T-helper 17 cell (primary cell): ENCODE measurements at places on chromosomes 6 and 20.

- DNase-seq, result no peak
Measured at GRCh38 chr6:168616816-168617765, 176.1 kb downstream of the SMOC2 start.

- no peak for DNase-seq
Measured at GRCh38 chr6:4804095-4804494, 27.9 kb downstream of the CDYL start.

GRCh38 chr6:13076575-13076974, 251.8 kb downstream of the TBC1D7 start:
- no peak for DNase-seq

- DNase-seq, result no peak
Measured at GRCh38 chr6:4606821-4607704, 169.1 kb upstream of the CDYL start.

- no peak for DNase-seq
Measured at GRCh38 chr6:128368213-128368944, 152.0 kb downstream of the PTPRK start.

DNA sequence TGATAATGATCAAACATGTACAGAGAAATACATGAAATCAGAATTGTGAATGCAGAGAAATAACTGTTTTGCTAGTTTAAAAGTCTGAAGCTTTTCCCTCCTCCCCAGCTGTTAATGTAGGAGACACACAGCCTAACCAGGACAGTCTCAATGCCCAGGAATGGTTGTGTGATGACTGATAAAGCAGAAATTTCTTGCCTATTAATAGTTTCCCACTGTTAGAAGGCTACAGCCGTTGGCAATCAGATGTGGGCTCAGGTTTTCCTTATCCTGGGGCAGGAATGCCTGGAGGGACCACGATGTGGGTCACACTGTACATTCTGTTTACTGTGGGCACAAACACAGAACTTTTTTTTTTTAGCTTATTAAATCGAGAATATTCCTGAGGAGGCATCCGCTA, 1.9 kb downstream of the PPP1R3D start:
- no peak for DNase-seq

DNA sequence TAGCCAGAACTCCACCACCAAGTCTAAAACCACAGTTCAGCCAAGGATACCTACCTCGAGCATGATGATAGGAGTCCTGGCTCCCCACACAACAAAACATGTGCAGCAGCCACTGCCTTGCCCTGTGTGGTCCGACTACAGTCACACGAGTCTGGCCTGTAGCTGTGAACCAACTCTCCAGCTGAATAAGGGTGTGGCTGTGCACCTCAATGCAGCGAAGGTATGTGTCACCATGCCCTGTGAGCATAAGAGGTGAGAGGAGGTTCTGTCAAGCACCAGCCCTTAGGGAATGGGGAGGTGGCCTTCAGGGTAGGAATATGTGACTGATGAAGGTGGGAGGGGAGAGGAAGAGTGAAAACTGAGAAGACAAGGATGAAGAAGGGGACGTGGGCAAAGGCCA, 16.7 kb upstream of the KHDC1L start:
- no peak for DNase-seq

GRCh38 chr6:137254966-137255365, 35.8 kb upstream of the IFNGR1 start:
- no peak for DNase-seq

- no peak for DNase-seq
Measured at GRCh38 chr6:89066940-89067646, 13.5 kb upstream of the PNRC1 start.

DNA sequence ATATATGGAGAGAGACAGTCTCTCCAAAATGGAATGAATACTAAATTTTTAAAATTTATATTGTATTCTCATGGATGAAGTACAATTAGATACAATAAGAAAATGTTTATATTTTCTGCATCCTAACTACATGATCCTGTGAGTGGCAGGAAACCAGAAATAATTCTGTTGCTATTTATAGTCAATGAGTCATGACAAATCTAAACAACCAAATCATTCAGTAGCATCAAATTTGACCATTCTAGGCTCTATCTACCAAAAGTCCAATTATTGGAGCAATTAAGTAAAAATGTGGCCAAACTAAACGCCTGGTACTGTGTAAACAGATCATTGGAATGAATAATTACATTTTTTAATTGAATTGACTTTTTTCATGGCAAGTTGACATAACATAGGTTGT, 959.8 kb downstream of the EPHA7 start:
- no peak for DNase-seq

- DNase-seq, result no peak
Measured at GRCh38 chr6:169714595-169714994, 9.7 kb downstream of the PHF10 start.

- no peak for DNase-seq
Measured at GRCh38 chr20:8376940-8377339, 244.9 kb downstream of the PLCB1 start.

- no peak for DNase-seq
Measured at GRCh38 chr20:13877793-13878192, 93.0 kb downstream of the NDUFAF5 start.

DNA sequence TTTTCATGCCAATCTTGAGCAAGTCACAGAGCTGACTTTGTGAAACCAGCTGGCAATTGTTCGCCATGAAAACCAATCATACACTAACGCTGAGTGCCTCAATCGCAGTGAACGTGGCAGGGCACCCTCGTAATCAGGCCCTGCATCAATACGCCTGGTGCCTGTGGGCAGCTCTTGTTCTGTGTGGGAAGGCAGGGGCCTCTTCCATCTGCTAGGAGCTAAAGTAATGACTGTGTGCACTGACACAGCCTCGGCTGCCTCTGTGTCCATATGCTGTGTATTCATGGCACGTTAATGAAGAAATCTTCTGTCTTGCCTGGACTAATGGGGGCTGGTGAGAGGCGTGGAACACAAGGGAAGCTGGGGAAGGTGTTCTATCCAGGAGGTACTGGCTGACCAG, 27.8 kb upstream of the SYNDIG1 start:
- DNase-seq, result no peak

- DNase-seq, result no peak
Measured at GRCh38 chr6:140275725-140276124, 901.3 kb upstream of the CITED2 start.

DNA sequence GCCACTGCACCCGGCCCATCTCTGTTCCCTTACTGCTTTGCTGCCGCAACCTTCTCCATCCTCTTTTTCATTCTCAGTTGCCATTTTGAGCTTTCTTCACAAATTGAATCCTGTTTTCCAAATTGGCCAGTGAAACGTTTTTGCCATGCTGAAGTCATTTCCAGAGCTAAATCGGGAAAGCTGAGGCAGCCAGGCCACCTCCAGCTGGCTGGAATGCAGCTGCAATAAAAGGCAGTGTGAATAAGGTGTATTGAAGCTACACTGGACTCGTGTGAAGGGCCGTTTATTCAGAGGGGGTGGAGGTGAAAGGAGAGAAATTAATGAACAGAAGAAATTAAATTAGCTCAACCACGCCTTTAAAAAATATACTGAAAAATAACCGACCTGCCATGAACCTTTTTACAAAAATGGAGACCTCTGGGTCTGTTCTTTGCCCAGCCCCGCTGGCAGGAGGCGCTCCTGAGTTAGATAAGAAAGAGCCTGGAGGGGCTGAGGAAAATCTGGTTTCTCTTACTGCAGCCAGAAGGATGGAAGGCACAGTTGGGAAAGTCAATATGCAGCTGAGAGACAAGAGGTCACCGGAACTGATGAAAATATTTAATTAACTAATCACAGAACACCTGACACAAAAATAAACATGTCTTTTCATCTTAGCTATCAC, 283.9 kb downstream of the FOXC1 start:
- DNase-seq, result no peak

- DNase-seq, result no peak
Measured at GRCh38 chr6:28922821-28923317, 916 bp downstream of the TRIM27 start.

GRCh38 chr6:106525107-106525881, 104.0 kb downstream of the RTN4IP1 start:
- no peak for DNase-seq

DNA sequence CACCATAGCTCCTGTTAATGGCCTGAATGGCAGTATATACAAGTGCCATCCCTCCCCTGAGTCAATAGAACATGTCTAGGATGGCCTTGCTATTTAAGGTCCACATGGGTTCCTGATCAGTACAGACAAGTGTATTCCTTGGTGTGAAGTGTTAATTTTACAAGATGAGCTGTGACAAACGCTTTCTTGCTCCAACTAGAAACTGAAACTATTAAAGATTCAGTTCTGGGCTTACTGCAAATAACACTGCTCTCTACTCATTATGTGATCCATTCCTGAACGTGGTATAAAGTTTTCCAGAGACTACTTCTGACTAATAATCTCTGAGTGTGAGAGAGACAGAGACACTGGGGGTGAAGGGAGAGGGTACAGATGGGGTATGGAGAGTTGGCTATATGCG, 198.0 kb upstream of the FBXL4 start:
- no peak for DNase-seq
